Thymus (tissue), 14 donors: ENCODE measurements at places on chromosomes 6 and 20.

- no peaks in the 10 kb centered on the region for H3K4me1 ChIP-seq
- H3K36me3 ChIP-seq, result no peaks in the 10 kb centered on the region
- DNase-seq, result no peak
- no peaks in the 10 kb centered on the region for H3K27me3 ChIP-seq
- H3K4me3 ChIP-seq, result no peak overlapping the region
Measured at GRCh38 chr6:56430629-56431600, 183.5 kb upstream of the COL21A1 start.

DNA sequence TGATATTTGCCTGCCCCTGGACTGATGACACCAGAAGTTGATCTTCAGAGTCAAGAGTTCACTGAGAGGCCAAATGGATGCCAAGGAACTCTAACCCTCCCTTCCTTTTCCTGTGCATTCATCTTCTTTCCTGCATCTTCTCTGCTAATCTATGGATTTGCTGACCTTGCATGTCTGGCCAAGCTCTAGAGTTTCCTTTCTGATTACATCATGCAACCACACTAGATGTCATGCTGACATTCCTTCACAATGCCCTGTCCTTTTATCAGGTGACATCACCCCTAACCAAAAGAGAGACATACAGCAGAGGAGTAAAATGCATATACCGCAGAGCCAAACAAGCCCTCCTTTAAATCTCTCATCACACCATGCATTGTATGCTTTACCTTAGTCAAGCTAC, 487.6 kb downstream of the TFAP2A start:
- no peaks in the 10 kb centered on the region for H3K4me1 ChIP-seq
- no peak for DNase-seq
- no peak overlapping the region for H3K4me3 ChIP-seq
- H3K36me3 ChIP-seq, result no peaks in the 10 kb centered on the region
- no peaks in the 10 kb centered on the region for H3K27me3 ChIP-seq

- no peak overlapping the region for H3K27ac ChIP-seq
- peak overlapping the region; percentile 76 for H3K4me3 ChIP-seq
- H3K4me1 ChIP-seq, result peaks cover 14% of the 10 kb centered on the region
Measured at GRCh38 chr20:2840967-2841531, 504 bp downstream of the VPS16 start.

DNA sequence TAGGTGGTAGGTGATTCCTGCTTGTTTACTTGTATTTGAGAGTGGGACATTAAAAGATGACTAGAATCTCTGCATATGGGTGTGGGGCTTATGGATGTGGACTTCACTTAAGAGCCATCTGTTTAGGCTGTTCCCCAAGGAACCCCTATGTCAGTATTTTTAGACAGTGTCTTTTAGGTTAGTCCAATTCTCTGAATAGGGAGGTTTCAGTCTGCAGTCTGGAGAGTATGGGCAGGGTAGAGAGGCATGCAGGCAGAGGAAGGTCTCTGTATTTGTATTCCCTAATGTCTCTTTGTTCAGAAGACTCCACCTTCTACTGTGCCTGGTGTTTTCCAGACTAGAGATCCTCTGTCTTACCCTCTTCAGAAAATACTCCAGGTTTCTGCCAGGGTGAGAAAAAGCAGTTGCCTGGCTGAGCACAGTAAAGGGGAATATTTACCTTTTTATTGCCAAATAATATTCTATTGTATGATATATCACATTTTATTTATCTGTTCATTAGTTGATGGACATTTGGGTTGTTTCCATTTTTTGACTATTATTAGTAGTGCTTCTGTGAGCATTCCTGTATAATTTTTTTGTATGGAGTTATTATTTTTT, 19.1 kb downstream of the SLX4IP start:
- H3K36me3 ChIP-seq, result no peaks in the 10 kb centered on the region
- H3K27ac ChIP-seq, result peak overlapping the region; percentile 82
- peak; percentile 18 for DNase-seq
- peaks cover 4% of the 10 kb centered on the region for H3K4me1 ChIP-seq
- no peak overlapping the region for H3K4me3 ChIP-seq
